ENCODE measurements at places on chromosomes 6 and 20.

GRCh38 chr6:43123461-43124314, 47.4 kb upstream of the SRF start:
- DNase-seq = no peak

- DNase-seq = peak; percentile 73
Observed at GRCh38 chr6:128655978-128656498, 135.6 kb upstream of the PTPRK start.

DNA sequence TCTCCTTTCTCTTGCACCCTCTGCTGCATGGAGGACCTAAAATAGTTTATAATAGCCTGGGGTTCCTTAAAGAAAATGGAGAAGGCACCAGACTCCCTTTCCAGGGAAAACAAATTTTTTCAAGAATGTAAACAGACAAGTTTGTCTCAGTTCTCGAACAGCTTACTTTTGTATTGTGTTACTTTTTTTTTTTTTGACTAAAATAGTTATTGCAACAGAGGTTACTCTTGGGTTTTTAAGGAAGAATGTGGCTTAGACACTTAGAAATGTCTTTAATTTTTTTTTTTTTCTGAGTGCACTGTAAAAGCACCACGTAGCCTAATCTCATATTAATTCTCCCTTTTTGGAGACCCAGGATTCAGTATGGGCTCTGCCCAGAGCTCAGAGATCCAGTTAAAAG, 148.7 kb upstream of the CARMIL1 start:
- no peak for DNase-seq

GRCh38 chr6:81075974-81076373, 676.5 kb downstream of the TENT5A start:
- DNase-seq = peak; percentile 8
